ENCODE measurements at places on chromosomes 2 and 18.

- DNase-seq, result no peak
Measured at GRCh38 chr18:57325491-57326166, 26.7 kb upstream of the ST8SIA3 start.

- DNase-seq, result no peak
Measured at GRCh38 chr2:171098607-171099006, 62.1 kb downstream of the TLK1 start.

GRCh38 chr2:108637304-108637669 lies 82.0 kb upstream of the RANBP2 start:
- DNase-seq, result no peak

DNA sequence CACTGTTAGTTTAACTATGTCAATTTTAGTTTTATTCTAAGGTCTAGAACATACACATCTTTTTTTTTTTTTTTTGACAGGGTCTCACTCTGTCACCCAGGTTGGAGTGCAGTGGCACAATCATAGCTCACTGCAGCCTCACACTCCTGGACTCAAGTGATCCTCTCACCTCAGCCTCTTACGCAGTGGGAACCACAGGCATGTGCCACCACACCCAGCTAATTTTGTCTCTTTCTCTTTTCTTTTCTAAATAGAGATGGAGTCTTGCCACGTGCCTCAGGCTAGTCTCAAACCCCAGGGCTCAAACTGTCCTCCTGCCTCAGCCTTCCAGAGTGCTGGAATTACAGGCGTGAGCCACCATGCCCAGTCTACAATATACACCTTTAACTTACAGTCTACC lies 69.5 kb upstream of the CHRNA1 start:
- DNase-seq, result no peak

GRCh38 chr2:233535271-233535670 lies 31.3 kb downstream of the USP40 start:
- DNase-seq, result no peak

DNA sequence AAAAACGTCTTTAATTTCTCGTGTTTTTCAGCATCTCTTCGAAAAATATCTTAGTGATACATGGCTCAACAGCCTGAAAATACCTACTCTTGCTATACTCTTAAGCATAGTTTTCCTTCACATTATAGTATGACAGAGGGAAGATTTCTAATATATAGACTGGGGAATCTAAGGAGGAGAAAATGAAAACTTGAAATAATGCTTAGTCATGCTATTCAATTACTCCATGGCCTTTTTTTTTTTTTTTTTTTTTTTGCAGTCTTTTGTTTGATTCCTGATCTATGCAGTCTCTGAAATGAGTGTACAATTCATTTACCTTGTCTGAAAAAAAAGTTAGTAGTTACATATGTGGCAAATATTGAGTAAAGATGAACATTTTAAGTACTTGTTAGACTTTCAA lies 337.8 kb downstream of the ARHGAP15 start:
- DNase-seq, result no peak

GRCh38 chr2:110941226-110941625 lies 179.5 kb upstream of the BCL2L11 start:
- DNase-seq, result no peak

- no peak for DNase-seq
Measured at GRCh38 chr2:213500881-213501280, 216.6 kb downstream of the SPAG16 start.

DNA sequence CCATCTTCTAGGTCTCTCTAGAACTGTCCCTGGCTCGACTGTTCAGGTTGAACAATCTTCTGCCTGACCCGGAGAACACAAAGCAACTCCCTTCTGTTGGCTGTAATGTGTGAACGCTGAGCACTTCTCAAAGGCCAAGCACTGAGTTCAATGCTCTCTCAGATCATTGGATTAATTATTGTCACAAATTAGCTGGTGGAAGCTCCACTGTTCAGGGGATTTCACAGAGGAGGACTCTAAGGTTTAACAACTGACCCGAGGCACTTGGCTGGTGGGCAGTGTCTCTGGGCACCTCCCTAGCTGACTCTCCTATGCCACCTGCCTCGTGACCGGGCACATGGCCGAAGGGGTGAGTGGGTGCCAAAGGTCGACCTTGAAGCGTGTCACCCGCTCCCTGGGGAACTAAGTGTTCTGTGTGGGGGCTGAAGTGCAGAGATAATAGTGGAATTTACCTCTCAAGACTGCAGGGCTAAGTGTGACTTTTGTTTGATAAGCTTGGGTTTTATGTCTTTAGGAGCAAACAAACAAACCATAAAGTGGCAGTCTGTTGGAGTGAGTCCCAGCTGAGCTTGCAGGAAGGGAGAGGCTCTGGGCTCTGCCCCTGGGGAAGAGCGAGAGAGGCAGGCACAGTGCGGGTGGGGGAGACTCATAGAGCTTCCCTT lies 64.8 kb downstream of the BCL2L11 start:
- DNase-seq, result no peak

- DNase-seq, result no peak
Measured at GRCh38 chr2:130314377-130314776, 28.3 kb upstream of the IMP4 start.

DNA sequence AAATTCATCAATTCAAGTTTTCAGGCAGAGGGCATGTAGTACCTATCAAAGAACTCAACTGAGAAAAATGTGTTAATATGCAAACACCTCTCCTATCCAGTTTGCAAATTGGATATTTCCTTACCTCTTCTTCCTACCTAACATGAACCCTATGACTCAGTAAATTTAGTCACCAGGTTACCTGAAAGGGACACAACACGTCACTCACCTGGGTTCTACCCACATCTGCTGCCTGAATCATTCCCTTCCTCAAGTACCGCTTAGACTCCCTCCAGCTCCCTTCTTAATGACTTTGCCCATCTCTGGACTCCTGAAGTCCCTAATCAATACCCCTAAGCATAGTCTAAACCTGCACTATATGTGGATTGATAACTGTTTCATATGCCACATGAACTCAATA lies 10.4 kb downstream of the ANKRD44 start:
- DNase-seq, result peak; percentile 47

DNA sequence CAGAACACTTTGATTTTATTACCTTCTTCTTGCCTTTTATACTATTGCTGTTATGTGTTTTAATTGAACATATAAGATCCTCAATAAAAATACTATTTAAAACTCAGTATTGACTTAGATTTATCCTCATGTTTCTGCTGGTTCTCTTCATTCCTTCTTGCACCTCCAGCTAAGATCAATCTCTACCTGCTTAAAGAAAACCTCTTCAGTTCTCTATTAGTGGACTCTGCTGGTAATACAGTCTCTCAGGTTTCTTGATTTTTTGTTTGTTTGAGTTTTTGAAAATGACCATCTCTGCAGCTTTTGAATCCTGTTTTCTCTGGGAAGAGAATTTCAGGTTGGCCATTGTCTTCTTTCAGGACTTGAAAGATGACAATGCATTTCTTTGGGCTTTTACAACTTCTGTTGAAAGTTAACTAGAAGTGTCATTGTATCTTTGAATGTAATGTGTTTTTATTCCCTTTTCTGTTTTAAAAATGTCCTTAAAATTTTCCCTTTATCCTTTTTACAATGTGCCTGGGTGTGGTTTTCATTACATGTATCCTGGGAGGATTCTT lies 29.8 kb upstream of the TMEM131 start:
- DNase-seq, result no peak

DNA sequence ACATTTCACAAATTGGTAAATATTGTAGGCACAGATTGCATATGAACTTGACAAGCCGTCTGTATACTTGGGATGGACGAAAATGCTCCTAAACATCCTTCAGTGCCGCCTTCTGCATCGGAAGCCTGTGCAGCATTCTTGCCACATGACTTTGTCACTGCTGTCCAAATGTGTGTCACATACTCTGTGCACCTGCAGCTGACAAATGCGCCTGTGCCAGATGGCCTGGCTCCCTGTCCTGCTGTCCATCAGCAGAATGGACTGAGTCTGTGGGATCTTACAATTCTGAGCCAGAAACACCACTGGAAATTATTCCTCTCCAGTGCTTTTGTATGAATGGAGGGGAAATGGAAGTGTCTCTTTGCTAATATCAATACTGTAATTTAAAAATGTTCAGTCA lies 89.9 kb downstream of the DCDC2C start:
- DNase-seq, result no peak

- DNase-seq, result no peak
Measured at GRCh38 chr18:33459612-33460011, 19.1 kb upstream of the CCDC178 start.

DNA sequence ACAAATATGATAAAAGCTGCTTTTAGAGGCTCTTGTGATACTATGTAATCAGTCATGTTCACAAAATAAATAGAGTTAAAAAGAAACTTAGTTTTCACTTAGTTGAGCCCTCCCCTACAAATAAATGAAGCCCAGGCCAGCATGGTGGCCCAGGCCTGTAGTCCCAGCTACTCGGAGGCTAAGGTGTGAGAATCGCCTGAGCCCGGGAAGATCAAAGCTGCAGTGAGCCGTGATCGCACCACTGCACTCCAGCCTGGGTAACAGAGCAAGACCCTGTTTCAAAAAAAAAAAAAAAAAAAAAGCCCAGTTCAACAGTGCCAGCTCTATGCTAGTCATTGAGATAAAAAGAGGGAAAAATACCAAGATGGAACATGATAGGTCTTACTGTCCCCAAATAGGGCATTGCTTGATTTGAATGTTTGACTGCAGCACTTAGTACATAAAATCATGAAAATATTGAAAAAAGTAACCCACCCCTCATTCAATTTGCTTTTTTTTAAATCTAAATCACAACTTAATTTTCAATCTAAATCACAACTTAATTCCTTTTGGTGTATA lies 1.5 kb downstream of the ASNSD1 start:
- no peak for DNase-seq

- no peak for DNase-seq
Measured at GRCh38 chr18:79615586-79615985, 64.0 kb upstream of the CTDP1 start.
